ENCODE measurements at places on chromosomes 1 and 21.

- no peak for DNase-seq
Observed at GRCh38 chr1:29105822-29106221, 17.9 kb downstream of the TMEM200B start.

DNA sequence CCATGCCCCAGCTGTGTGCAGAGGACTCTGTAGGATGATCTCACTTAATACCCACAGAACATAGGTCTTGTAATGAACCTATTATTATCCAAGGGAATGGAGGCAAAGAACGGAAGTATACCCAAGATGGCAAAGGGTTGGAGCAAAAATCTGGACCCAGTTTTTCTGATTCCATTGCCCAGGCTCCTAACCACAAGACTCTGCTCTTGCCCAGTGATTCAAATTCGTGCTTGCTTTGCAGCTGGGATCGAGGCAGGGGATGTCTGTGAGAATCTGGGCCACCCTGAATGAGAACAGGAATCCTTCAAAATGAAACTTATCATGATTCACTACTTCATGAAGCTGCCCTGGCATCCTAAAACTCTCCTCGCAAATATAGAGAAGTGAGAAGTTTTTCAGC is 97.5 kb upstream of the KCNJ6 start:
- DNase-seq: no peak

- DNase-seq: no peak
Observed at GRCh38 chr1:200708161-200708560, 30.5 kb upstream of the CAMSAP2 start.

DNA sequence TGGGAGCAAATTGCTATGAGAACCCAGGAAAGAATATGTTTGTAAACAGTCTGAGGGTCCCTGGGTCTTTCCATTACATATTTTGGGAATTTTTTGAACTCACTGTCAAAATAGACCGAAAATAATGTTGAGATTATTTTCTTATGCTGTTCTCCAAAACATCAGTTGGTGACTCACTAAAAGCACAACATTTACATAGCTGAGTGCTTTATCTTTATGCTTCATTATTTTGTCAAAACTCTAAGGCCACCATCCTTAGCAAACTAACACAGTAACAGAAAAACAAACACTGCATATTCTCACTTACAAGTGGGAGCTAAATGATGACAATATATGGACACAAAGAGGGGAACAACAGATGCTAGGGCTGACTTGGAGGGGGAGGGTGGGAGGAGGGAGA is 459.3 kb downstream of the ADGRL2 start:
- no peak for DNase-seq

All from occipital lobe (tissue), 3 donors.